Esophagus squamous epithelium (tissue), 5 donors: ENCODE measurements at places on chromosomes 13 and 19.
A peak's percentile ranks its signal among the peaks of the same experiment; 100 is the strongest.

DNA sequence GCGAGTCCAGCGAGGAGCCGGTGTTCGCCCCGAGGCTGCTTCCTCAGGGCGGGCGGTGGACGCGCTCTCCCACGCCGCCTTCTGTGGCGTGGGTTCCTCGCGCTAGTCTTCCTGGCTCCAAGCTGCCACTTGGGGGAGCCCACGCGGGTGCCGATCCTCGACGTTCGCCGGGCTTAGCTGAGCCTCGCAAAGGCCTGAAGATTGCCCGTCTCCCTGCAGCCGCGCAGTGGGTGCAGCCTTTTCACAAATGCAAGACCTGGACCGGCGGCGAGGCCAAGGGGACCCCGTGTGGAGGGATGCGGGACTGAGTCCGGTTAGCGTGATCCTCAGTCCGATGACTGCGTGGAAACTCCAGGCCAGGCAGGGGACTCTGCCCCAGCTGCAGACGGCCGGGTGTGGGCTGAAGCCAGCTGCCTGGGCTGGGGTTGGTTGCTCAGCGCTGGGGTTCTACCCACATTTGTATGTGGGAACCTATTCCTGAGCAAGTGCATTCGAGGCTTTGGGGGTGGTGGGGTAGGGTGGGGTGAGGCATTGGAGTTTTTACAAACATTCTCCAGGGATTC, 16.6 kb upstream of the LRP3 start:
- DNase-seq = peak; percentile 61

DNA sequence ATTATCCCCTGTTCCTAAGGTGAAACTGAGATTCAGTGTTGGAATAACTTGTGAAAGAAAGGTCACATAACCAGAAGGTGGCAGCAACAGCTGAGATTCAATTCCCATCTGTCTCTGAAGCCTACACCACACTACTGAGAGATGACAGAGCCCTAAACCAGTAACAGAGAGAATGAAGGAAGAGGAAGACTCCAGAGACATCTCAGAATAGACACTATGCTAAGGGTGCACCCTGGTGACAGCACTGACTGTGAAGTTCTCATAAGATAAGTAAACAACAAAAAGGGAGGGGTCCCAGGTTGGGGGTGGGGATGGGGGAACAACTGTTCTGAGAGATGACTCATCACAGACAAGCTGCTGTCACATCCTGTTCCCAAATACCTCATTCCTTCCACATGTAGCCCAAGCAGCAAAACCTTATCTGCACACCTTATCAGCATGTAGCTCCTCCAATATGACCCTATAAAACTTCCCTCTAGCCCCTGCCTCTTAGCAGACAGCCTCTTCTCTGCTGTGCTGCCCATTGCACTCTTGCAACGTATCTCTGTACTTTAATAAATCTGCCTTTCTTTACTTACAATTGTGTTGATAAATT, 46.5 kb downstream of the UTP14C start:
- DNase-seq = no peak

DNA sequence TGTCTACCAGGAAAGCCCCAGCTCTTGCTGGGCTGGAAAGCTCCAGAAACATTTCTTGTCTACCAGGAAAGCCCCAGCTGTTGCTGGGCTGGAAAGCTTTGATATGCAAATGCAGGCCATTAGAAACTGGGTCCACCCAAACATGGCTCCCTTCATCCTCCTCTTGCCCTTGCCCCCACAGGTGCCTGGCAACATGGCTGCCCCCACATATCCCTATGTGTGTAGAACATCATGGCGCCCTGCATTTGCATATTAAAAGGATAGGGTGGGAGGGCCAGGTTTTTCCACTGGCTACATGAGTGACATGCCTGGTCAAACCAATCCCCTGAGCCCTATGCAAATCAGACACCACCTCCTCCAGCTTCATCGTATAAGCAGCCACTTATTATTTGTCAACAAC, 455.4 kb upstream of the ARGLU1 start:
- DNase-seq = no peak

GRCh38 chr19:17048885-17049453, 22.4 kb upstream of the CPAMD8 start:
- no peak for DNase-seq

DNA sequence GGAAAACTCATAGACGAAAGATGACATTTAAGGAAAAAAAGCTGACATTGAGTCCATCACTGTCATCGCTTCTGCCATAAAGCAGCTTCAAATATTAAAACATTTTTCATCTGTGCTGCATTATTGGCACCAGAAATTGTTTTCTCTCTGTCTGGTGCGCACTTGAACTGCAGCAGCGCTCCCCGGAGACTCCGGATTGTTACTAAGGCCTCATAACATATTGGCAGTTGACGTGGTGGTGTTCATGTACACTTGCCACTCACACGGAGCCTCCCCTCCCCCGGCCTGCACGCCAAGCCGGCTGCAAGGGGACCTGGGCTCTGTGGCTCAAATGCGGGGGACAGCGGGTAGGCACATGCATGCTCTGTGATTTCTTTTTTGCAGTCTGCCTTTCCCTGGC, 203.2 kb downstream of the TSHZ3 start:
- DNase-seq = no peak

- no peak for DNase-seq
These were observed 112.0 kb upstream of the KL start for GRCh38 chr13:32904266-32904665.

- DNase-seq = no peak
These were observed 140.8 kb upstream of the SERP2 start for GRCh38 chr13:44232774-44233173.

- no peak for DNase-seq
These were observed 62.9 kb upstream of the SPATA13 start for GRCh38 chr13:24097667-24098066.

DNA sequence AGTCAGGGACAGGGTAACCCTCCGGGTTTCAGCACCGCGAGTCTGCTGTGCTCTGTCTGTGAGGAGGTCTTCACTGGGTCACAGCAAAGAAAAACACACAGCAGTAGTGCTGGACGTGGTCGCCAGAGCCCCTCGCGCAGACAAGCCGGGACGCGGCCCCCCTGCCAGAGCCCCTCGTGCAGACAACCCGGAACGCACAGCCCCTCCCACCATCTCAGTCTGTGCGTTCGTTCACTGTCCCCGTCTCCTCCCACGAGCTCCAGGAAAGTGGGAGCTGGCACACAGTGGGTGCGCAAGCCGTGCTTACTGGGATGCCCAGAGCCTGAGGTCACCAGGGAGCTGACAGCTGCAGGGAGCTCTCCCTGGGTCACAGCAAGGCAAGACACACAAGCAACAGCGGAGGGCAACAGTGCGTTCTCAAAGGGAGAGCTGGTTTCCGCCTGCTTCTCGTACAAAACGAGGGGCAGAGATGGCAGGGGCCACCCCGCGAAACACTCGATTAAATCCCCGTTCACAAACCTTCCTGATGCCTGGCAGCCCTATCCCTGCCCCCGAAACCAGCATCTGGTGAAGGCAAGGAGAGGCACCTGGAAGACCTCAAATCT, 3.2 kb upstream of the PLPP2 start:
- DNase-seq = no peak

DNA sequence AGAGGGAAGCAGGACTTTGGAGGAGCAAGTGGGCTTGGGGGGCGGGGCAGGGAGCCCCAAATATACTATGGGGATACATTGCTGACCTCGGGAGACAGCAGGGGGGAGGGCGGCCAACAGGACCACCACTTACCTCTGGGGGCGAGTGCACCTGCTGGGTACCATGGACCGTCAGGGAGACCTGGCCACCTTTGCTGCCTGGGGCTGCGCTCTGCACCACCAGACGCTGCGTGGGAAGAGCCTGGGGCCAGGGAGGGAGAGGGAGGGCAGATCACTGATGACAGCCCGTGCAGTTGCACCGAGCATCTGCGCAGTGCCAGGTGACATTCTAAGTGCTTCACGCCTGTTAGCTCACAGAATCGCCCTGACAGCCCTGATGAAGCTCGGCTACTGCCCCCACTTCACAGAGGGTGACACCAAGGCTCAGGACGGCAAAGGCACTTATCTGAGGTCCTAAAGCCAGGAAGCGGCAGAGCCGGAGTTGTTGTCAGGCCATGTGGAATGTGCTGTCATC, 24.1 kb downstream of the RFX1 start:
- no peak for DNase-seq

DNA sequence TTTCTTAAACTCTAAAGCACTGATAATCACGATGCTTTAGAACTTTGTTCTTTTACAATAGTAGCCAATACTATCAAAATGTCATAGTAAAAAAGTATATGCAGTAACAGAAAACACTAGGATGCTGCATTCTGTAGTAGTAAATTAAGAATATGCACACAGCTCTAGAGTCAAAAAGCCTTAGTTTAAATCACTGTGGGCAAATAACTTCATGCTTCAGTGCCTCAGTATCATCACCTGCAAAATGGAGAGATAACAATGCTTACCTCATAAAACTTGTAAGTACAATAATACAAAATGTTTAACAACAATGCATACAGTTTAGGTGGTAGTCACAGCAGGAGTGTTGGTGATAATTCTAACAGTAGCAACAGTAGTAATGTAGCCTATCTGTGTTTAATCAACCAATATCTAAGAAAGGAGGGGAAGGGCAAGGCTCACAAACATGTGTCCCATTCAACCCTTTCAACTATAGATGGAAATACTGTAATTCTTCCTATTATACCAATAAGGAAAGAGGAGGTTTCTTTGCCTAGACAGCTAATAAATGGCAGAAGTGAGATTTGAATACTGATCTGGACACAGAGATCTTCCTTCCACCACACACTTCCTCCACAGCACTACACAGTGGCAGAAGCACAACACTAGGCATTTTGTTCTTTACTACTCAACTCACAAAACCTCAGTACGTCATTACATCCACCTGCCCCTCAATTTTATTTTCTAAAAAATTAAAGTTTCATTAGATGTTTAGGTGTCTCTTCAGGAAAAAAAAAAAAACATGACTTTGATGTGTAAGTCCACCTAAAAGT, 4.6 kb downstream of the RBM26 start:
- DNase-seq = no peak

GRCh38 chr13:31927219-31927653, 104.3 kb upstream of the FRY start:
- DNase-seq = no peak

GRCh38 chr13:25733696-25734435, 317.9 kb downstream of the SHISA2 start:
- no peak for DNase-seq

GRCh38 chr19:58196901-58197616, 14.2 kb downstream of the ZNF274 start:
- DNase-seq = no peak

GRCh38 chr13:94057618-94058186, 421.8 kb downstream of the DCT start:
- no peak for DNase-seq

- no peak for DNase-seq
These were observed 1256.5 kb downstream of the EFNB2 start for GRCh38 chr13:105278943-105279381.

DNA sequence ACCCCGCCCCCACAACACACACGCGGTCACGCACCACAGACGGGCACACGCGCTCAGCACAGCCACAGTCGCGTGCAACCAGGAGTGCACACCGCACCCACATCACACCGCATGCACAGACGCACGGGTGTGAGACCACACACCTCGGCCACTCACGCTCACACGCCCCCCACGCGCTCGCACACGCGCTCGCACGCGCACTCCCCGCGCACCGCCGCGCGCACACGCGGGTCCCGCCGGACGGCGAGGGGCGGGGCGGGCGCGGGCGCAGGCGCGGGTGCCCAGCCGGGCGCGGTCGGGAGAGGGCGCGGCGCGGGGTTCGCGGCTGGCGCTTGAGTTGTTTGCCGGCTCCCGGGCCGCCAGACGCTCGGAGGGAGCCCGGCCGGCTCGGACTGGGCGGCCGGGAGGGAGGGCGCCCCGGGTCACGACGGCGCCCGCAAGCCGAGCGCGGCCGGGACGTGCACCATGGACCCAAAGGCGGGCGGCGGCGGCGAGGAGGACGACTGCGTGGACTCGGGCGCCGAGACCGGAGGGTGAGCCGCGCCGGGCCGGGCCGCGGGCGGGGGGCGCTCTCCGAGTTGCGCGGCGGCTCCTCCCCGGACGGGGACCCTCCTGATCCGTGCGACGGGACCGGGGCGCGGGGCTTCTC, at the start of gene FAM124A:
FAM124A (plus strand) TSS at position 362 of the 649 bp plus-strand sequence; CDS start at position 466, 104 bp downstream.
- DNase-seq = no peak

DNA sequence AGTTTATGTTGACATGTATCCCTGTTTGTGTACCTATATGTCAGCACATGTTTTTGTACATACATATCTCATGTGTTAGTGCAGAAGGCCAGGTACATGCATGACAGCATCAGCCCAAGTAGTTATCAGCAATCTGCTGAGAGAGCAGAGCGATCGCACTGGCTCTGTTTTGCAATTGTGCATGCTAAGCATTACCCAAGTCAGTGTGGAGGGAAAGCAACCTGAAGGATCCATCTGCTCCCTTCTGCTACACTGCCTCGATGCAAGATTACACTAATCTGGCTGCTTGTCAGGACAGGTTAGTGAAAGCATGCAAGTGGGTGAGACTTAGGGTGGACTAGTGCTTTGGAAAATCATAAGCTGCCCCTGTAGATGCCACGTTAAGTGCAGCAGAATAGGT, 211.8 kb downstream of the PCCA start:
- DNase-seq = no peak

GRCh38 chr13:50928659-50929462, 19.3 kb downstream of the RNASEH2B start:
- no peak for DNase-seq

- no peak for DNase-seq
These were observed 61.8 kb downstream of the MYO9B start for GRCh38 chr19:17137417-17137816.

DNA sequence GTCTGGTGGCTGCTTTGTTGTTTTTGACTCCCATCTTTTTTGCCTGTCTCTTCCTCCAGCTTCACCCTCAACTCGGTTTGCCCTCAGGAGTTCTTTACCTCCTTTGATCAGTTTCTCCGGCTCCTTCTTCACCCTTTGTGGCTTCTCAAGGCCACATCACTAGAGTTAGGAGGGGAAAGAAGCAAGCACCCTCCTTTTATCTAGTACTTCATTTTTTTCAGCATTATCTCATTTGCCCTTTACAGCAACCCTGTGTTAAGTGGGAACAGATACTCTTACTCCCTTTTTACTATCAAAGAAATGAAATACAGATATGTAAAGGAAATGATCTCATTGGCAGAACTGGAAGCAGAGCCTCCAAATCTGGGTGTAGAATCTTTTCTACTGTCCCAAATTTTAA, 26.9 kb downstream of the RAP2A start:
- DNase-seq = no peak

GRCh38 chr13:67078062-67078461, 152.1 kb downstream of the PCDH9 start:
- no peak for DNase-seq

DNA sequence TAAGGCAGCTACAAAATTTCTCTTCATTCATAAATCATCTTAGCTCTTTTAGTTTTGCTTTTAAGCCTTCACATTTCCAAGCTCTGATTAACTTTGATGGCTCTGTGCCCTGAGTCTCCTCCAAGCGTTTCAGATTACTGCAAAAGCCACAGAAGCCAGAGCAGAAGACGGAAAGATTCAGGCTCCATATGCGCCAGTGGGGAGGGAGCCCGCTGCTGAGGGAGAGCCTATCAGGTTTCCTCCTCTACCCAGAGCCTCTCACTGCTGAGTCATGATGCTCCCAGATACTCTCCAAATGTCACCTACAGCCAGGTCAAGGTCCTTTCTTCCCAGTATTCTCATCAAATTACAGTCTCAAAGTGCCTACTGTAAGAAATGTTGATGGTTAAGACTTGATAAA, 193.6 kb downstream of the RAP2A start:
- DNase-seq = no peak

- DNase-seq = no peak
These were observed 30.7 kb upstream of the LPAR6 start for GRCh38 chr13:48443442-48444208.
